CD4-positive, alpha-beta T cell treated with Interleukin-4 for 1 hour (primary cell): ENCODE measurements at places on chromosomes 7 and 10.

DNA sequence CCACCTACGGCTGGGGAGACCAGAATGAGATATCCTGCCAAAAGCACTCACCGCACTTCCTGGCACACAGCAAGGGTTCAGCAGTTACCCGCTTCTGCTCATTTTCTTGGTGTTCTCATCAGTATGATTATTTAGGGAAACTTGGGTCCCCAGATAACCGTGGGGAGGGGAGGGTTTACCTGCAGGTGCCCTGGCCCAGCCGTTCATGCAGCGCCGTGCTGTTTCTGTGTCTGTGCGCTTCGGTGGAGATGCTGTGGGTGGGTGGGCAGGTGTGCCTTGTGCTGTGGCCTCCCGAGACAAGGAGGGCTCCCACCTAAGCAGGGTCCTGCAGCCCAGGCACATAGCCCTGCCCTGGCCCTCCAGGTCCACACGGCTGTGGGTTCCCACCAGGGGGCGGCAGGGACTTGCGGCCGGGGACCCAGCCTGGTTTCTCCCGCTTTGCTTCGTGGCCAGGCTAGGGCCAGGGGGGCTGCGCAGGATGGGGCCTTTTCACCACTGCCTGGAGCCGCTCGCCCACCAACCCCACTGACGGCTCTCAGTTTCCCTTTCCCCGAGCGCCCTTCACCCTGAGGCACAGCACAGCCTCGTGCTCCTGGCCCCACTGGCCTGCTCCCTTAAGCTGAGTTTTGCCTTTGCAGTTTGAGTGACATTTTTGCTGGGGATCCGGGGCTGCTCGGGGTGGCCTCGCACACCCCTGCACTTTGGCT lies 78.5 kb downstream of the LHPP start:
- DNase-seq: peak; percentile 71

- no peak for DNase-seq
Measured at GRCh38 chr10:74051736-74052342, 53.9 kb downstream of the VCL start.

DNA sequence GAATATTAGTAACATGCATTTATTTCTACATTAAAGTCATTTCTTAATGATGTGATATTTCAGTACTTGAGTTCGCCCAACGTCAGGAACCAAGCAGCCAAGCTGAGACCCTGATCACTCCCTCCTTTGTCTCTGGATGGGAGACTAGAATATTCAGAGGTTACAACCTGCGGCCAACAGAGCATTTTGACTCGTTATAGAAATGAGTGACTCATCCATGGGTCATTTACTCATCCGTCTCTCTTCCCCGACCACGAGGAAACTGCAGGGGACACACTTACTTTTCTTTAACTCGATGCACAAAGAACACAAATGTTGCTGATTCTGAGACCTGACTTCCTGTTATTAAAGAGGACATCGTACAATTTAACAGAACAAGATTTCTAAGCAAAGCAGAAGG lies 343.3 kb downstream of the FRMD4A start:
- no peak for DNase-seq

- DNase-seq: no peak
Measured at GRCh38 chr10:2019281-2019680, 282.0 kb upstream of the ADARB2 start.

DNA sequence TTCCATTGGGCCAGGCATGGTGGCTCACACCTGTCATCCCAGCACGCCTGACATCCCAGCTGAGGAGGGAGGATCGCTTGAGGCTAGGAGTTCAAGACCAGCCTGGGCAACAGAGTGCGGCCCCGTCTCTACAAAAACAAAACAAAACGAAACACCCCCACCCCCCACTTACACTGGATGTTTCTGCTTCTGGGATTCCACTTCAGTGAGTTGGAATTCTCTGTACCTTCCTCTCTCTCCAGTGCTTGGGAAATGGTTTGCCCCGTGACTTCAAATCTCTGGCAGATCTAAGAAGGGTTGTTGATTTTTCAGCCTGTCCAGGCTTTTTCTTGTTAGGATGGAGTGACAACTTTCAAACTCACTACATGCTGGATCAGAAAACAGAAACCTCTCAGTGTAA lies 106.9 kb downstream of the ANLN start:
- no peak for DNase-seq

DNA sequence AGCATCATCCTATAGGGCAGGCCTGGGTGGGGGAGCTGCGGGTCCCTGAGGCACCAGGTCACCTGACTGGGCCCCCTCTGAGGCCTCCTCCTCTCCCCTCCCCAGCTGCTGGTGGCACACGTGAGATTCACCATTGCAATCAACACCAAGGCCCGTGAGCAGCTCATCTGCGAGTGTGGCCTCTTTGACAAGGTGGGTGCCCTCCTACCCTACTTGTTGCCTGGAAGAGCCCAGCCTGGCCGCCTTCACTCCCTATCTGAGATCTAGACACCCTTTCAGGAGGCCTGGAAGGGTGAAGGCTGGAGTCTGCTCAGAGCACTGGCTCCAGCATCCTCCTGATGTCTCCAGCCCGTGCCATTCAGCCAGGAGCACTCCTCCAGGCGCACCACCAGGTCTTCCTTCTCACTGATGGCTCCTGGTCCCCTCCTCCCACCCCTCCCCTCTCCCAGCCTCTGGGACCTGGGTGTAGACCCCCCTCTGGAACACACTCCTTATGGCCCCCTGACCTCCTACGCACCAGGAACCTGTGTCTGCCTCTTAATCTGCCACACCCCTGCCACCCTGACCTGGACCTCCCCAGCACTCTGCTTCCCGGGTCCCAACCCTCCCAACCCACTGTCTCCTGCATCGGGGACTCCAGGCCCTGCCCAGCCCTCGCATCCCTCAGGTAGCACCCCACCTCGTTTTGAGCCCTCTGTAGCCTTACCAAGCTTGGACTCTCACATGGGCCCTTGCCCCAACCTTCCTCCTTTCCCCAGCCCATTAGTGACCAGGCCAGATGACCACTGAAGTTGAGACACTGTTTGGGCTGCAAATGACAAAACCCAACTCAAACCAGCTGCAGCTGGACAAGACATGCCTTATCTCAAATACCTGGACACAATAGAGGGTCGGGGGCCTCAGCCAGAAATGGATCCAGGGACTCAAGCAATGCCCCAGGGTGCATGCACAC lies 67.5 kb downstream of the ALOX5 start:
- DNase-seq: no peak

DNA sequence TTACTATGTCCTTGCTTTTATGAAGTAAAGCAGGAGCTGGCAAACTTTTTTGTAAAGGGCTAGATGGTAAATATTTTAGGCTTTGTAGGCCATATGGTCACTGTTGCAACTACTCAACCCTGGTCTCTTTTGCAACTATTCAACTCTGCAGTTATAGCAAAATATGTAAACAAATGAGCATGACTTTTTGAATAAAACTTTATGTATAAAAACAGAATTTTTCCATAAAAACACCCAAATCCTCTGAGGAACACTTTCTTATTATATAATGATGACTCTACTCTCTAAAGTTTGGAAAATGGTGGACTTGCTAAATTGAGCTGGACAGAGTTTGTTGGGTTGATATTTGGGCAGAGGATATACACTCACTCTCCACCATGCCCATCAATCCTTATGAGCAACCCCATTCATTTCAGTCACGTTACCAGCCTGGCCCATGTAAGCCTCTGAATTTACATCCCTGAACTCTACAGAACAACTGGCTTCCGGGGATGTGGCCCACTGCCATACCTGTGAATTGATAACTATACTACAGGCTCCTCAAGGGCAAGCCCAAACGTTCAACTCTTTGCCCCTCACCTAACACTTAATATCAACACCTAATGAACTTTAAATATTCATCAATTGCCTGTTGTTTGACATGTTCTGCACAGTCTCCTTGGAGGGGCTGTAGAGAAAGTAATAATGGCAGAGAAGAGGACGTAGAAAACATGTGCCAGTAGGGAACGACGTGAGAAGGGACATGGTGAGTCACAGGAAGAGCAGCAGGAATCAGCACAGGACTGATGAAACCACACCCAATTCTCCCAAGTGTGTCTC lies 37.6 kb downstream of the SGMS1 start:
- DNase-seq: no peak

GRCh38 chr10:27088119-27089044 lies 11.9 kb downstream of the ANKRD26 start:
- no peak for DNase-seq

GRCh38 chr7:133827707-133828623 lies 299.2 kb upstream of the LRGUK start:
- no peak for DNase-seq

DNA sequence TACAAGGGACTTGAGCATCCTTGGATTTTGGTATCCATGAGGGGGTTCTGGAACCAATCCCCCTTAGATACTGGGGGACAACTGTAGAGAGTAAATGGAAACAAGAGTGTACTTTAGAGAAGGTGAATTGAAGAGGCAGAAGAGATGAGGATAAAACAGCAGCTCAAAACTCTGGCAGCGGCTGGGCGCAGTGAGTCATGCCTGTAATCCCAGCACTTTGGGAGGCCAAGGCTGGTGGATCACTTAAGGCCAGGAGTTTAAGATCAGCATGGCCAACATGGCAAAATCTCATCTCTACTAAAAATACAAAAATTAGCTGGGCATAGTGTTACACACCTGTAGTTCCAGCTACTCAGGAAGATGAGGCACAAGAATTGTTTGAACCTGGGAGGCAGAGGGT lies 218.7 kb downstream of the GALNT17 start:
- no peak for DNase-seq

- no peak for DNase-seq
Measured at GRCh38 chr7:64774204-64774842, 19.9 kb upstream of the ZNF138 start.

DNA sequence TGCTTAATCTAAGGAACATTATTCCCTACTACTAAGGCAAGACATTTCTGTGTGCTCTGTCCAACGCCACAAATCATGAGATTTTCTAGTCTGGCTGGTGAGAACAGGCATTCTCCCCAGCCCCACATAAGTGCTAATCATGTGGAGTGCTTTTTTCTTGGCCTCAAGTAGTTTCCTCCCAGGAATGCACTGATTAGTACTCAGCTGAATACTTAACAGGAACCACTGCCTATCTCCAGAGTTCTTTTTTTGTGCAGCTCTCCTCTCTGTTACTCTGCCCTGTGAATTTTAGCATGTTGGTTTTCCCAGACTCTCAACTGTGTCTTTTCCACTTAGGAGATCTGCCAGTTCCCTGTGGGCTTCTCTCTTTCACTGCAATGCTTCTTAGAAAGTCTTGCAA lies 1098.5 kb upstream of the LRRTM3 start:
- no peak for DNase-seq

DNA sequence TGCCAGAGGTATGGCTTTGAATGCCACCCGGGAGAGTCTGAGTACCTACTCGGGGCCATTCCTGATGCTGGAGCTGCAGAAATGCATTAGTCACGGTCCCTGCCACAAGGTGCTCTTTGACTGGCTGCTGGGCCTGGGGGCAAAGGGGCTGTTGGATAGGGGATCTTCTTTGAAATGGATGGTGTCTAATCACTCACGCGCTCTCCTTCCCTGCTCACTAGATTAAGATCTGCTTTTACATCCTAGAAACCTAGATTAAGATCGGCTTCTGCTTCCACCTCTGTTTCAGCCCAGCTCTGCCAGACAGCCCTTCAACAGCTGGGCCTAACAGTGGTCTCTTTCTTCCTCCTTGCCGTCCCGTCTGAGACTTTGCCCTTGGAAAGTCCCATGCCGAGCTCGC lies 57.2 kb downstream of the PAX2 start:
- no peak for DNase-seq

GRCh38 chr10:103884681-103885139 lies 29.3 kb upstream of the SH3PXD2A start:
- DNase-seq: peak; percentile 44

- no peak for DNase-seq
Measured at GRCh38 chr10:46312953-46313352, 26.2 kb downstream of the ANTXRL start.

DNA sequence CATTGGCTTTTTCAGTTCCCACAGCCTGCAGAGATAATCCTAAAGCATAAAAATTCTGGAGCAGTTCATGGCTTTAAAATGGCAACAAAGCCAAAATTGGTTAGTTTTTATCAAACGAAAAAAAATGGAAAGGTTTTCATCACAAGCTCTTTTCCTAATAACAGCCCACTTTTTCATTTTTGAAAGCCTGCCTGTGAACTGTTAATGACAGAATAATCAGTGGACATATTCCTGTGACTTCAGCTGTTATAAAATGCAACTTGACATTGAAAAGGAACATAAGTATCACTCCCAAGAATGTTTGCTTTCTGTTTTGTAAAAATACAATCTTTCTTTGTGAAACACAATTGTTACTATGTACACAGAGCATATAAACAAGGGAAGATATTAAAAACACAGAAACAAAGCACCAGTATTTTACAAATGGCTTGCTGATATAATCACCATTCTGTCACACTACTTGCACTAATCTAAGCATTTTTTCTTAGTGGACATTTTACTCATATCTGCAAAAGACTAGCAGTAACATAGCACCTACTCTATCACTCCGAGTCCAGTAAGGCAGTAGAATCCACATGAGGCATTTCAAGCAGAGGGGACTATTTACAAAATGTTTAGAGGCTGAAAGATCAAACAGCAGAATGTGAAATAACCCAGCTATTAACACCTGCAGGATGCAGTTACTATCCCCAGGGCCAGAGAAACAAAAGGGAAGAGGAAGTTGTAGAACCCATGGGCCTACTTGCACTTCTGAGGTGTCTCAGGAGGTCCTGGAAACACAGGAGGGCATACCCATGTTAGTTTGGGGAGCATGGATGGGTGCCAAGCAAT lies 26.4 kb downstream of the MACC1 start:
- DNase-seq: no peak

GRCh38 chr10:5585517-5586206 lies 60.9 kb downstream of the CALML3 start:
- DNase-seq: no peak

DNA sequence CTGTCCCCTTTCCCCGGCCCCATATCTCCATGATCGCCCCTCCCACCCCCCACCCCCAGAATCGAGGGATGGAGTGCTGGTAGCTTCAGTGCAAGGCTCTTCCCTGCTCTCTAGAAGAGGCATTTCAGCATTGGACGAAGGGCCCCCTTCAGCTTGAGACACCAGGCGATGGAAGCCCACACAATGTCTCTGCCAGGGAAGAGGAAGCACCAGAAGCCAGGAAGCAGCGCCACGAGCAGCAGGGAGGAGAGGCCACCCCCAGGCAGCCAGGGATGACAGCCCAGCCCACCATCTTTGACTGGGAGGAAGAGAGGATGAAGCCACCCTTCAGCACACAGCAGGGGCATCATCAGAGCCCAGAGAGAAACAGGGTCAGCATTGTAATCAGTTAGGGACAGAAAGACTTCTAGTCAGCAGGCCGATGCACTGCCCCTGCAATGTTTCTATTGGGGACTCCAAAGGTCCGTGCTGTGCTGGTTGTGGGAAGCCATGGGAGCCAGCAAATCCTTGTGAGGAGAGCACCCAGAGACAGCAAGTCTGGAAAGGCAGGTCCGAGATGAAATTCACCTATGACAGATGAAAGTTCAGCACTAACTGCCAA lies 15.7 kb downstream of the TMEM72 start:
- no peak for DNase-seq

DNA sequence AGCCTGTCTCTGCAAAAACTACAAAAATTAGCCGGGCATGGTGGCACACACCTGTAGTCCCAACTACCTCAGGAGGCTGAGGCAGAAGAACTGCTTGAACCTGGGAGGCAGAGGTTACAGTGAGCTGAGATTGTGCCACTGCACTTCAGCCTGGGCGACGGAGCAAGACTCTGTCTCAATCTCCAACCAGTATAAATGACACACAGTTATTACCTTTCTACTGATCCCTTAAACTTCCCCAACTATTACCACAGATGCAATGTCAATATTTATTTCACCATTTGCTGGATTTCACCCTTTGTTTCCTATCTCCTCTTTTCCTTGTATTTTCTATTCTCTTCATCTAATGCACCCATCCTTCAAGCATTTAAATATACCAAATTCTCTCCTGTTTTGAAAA lies 431.8 kb downstream of the GRM8 start:
- no peak for DNase-seq

- DNase-seq: no peak
Measured at GRCh38 chr7:127337581-127337980, 54.9 kb downstream of the ZNF800 start.
